Forelimb muscle (tissue), 1 donor: ENCODE measurements at places on chromosomes 2 and 18. TPM values are rescaled to one million over a fixed set of nuclear protein-coding genes. Genes with fewer than 3 reads are reported as not detected.

DNA sequence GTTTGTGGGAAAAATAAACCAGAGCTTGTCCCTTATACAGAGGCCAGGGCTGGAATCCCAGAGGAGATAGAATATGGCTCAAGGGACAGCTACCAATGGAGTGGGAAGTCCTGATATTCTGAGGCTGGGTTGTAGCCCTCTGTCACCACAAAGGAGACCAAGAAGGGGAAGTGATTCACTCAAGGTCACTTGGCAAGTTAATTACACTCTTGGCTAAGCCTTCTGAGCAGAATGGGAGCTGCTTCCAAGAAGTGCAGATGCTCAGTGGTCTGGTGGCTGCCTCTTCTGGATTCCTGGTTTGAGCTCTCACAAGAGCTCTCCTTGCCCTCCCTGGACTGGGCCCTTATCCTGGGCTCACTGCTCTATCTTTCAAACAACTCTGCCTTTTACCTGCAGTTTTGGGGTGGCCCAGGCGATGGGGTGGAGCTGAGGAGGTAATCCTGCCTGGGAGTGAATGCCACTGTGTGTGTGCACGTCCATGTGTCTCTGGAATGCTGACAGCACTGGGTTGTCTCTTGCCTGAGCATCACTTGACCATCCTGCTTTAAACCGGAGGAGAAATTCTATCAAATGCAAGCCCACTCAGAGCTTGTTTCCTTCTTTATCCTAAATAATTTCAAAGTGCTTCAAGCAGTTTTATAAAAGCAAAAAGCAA, 168.2 kb downstream of the KCNS3 start:
- DNase-seq = no peak

DNA sequence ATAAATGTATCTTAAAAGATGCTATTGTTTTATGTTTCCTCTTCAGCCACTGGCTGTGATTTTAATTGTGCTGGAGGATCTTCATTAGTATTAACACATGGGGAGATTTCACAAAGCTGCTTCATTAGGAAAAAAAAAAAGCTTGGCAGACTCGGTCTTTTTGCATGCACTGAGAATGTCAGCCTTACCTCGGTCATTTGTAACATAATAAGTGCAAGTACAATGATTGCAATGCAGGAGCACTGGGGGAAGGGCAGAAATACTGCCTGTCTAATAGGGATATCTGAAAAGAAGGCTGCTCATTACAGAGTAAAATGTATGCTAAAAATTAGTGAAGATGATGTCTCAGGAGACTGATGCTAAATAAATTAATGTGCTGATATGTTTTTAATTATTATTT, 1.3 kb upstream of the BAZ2B start:
- DNase-seq = no peak

DNA sequence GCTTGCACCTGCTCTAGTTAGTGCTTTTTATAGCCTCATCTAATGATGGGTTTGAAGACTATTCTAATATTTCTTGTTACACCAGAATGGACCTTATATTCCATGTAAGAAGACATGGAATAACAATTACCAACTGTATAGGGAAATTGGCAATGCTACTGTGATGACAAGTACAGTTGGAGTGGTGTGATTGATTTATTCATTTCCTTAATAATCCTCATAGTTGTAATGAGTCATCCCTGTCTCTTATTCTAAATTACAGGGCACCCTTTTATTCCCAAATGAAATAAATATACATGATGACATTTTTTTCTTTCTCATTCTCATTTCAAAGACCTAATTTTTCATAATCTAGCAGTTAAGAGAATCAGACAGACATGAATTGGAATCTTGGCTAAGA, 18.3 kb upstream of the TLK1 start:
- no peak for DNase-seq

DNA sequence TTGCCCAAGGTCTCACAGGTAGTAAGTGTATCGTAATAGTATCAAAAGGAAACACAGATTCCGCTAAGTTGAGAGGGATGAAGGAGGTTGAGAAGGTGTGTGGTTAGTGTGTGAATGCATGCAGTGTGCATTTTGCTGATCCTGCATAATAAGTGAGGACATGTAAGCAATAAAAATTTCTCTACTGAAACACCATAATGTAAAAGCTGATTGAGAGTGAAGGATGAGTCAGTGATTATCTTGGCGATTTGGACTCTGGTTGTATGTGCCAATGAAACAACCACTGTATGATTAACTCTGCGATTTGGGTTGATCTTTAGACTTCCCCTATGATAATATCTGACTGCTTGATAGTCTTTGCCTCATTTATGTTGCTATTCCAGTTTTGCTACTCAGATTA, 16.7 kb upstream of the ADGRF3 start:
- no peak for DNase-seq

DNA sequence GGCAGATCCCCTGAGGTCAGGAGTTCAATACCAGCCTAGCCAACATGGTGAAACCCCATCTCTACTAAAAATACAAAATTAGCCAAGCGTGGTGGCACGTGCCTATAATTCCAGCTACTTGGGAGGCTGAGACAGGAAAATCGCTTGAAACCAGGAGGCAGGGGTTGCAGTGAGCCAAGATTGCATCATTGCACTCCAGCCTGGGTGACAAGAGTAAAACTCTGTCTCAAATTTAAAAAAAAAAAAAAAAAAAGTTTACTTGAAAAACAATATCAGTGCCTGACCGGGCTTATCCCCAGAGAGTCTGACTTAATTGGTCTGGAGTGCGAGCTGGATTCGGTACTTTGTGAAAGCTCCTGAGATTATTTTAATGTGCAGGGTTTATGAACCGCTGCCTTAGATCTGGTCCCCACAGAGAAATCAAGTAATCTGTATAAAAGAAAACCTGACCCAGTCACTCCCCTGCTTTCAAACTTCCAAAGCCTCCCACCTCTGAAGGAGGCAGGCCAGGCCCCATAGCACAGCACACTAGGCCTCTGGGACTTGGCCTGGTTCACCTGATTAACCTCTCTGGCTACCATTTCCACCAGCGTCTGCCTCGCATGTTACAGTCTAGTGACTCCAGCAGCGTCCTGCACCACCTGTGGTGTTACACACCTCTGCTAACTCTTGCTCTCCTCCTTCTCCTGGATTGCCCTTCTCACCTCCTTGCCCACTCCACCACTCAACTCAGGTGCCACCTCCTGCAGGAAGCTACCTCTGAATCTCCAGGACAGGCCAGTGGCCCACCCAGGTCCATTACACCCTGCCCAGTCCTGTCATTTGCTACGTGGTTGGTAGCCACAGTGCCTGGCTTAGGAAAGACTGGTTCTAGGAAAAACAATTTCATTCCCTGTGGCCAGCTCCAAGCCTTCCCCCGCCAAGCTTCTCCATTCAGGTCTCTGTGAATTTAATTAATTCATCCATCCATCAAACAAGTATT, 114.3 kb upstream of the PPP1CB start:
- DNase-seq = no peak

DNA sequence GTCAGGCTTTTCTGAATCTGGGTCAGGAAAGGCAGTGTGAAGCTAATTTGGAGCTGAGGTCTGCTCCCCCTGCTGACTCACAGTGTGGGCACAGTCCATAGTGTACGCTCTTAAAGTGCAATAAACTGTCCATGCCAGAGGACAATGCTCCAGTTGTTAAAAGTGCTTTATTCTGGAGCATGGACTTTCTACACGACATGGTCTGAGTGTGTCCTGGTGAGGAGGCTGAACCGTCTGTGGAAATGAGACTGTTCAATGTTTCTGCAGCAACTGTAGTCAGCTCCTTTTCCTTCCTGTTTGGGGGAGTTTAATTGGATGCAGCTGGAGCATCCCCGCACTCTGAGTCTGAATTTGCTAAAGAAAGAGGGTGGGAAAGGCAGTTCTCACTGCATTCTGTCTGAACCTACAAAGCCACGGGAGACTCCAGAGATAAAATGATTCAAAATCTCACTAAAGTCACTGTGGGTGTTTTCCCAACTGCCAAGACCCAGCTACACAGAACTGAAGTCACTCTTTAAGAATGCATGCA, 110.2 kb upstream of the TRIB2 start:
- DNase-seq = no peak

DNA sequence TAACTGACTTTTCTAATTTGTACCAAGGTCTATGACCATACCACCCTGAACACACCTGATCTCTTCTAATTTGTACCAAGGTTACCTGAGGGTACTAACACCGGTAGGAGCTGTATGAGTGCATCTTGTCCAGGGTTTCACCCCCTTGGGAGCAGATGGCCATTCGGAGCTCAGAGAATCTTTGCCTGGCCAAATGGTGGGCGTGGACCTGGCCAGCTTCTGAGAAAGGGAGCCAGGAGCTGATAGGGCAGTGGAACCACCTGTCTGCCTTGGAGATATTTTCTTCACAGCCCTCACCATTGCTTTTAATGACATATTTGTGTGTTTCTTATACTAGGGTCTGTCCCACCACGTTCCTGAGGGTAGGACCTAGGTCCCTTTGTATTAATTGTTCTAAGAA, 188.9 kb downstream of the LDLRAD4 start:
- no peak for DNase-seq

DNA sequence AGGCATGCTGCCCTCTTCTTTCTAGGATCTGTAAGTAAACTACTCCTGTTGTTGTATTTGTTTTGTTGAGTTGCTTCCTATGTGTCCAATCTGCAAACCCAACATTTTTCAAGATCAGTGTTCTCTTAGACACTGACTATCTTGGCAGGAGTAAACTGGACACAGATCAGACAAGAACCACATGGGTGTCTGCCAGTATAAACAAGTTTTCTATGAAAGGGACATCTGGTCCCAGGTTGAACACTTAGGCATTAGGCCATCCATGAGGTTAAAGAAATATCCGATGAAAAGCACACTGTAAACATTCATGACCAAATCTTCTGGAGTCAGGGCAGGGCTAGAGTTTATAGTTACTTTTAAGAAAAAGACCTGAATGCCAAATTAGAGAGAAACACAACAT, 441.8 kb downstream of the NYAP2 start:
- no peak for DNase-seq

GRCh38 chr18:69876490-69876889, 71.2 kb downstream of the CD226 start:
- no peak for DNase-seq

GRCh38 chr2:28419443-28420270, 27.0 kb downstream of the FOSL2 start:
- no peak for DNase-seq

The SLC4A5 gene
- polyA plus RNA-seq = 2.0 TPM

DNA sequence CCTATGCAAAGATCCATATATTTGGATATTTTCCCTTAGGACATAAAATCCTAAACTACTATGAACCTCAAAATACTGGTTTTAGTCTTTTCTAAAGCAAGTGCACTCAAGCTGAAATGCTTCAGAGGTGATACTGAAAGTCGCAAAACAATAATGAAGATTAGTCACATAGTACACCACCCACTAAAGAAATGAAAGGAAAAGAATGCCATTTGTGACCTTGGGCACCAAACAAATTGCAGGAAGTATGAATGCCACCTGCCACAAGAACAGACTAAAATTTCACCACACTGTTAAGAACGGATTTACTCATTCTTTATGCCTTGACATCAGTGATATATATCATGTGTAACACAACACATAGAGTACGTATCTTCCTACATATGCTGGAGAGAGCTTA, 161.5 kb downstream of the ZNF521 start:
- DNase-seq = no peak

DNA sequence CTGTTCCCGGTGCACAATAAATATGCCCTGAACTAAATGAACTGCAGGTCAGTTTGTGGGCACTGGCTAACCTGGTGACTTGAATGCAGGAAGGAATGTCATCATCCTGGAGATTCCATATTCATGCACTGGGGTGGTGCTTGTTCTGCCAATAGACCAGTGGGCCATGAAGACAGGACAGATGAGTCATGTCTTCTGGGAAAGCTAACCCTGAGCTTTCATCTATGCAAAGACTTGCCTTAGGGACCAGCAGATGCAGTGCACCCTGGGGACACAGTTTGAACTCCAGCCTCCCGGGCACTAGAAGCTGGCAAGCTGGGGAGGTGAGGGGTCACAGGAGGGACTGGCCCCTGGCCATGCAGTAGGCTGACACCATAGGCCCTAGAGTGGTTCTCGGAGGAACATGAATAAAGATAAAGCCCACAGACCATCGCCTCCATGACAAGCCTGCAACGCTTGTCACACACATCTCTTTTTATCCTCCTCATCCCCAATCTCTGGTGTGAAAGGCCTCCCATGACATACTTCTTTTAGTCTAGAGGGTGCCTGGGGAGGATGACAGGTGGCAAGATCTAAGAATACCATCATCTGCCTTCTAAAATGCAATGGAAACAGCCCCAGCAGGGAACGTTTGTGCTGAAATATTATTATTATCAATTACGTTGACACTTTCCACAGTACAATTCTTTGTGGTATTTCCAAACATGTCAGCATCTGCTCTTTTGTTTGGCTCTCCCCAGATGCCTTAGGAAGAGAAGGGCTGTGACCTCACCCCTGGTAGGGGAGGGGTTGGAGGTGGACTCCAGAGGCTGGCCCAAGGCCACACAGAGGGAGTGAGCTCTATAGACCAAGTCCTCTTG, 267.4 kb upstream of the RAB6C start:
- no peak for DNase-seq

- no peak for DNase-seq
These were observed 382.1 kb downstream of the NRXN1 start for GRCh38 chr2:50649626-50650402.

The ARHGAP28 gene
- 22.5 TPM for polyA plus RNA-seq

GRCh38 chr2:194385376-194385775, 1271.7 kb upstream of the SLC39A10 start:
- no peak for DNase-seq

The CNRIP1 gene
- polyA plus RNA-seq = 20.1 TPM

DNA sequence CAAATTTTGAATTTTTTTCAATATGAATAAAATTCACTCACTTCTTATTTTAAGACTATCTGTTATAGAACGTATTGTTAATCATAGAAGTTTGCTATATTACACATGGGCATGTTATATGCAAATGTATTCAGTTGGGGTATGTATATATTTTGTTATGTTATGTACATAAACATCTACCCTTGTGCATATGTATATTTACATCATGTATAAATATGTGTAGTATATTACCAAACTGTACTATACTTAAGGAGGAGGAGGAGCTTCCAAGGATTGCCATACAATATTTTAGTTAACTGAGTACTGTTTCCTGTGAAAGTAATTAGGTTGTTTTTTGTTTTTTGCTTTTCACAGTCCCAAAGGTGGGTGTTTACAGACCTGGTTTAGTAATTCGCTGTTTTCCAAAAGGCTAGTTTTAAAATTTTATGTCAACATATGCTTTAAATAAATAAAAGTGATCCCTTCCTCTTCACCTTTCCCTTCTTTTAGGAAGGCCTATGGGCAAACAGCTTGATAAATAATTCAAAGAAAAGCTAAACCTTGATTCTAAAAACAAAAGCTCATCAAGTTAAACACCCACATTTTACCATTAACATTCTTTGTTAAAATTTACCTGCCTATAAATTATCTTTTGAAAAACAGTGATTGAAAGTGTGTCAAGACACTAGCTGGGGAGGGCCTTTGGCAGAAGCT, 12.9 kb upstream of the POU3F3 start:
- no peak for DNase-seq

The DTNA gene
- polyA plus RNA-seq = 90.1 TPM
